GOT3 (cell line): ENCODE measurements at places on chromosomes 7 and 10.

DNA sequence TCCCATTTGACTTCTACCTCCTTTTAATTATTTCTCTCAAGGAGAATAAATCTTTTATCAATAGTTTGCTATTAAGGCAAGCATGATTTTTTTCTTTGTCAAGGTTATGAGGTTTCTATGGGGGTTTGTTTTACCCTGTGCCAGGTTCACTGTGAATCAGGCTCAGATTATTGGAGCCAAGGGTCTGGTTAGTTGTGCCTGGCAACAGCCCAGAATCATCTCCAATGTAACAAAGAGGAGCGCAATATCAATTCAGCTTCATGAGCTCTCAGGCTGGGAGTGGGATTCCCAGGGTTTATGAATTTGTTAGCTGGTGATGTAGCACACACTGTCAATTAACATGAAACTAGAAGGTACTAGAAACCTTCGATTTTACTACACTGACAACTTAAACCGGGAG is 73.2 kb downstream of the AASS start:
- no peak for DNase-seq

- no peak for DNase-seq
Measured at GRCh38 chr7:105678811-105679495, 97.7 kb upstream of the EFCAB10 start.

DNA sequence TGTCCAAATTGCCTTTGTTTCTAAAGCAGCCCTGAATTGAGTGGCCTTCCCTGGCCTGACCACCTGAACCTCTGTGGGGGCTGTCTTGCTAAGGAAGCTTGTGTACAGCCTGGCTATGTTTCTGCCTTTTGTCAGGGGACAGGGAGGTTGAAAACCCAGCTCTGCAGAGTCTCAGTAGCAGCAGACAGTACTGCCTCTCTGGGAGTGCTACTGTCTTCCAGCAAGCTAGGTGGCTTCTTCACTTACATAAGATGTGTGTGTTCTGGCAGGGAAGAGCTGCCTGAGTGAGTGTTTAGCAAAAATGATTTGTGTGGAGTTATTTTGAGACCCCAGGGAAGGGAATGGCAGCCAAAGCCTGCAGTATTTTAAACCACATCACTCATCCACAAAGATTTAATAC is 57.4 kb downstream of the LRRC4 start:
- DNase-seq: no peak

DNA sequence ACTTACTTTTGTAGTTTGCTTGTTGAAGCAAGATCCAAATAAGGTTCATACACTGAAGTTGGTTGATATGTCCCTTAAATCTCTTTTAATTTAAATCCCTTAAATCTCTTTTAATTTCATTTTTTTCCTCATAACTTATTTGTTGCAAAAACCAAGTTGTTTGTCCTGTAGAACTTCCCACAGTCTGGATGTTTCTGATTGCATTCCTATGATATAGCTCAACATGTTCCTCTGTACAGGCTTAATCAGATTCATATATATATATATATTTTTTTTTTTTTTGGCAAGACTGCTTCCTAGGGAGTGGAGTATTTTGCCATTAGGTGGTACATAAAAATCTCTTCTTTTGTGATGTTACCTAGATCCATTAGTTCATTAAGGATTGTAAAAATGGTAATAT is 174.9 kb upstream of the MKLN1 start:
- DNase-seq: no peak

DNA sequence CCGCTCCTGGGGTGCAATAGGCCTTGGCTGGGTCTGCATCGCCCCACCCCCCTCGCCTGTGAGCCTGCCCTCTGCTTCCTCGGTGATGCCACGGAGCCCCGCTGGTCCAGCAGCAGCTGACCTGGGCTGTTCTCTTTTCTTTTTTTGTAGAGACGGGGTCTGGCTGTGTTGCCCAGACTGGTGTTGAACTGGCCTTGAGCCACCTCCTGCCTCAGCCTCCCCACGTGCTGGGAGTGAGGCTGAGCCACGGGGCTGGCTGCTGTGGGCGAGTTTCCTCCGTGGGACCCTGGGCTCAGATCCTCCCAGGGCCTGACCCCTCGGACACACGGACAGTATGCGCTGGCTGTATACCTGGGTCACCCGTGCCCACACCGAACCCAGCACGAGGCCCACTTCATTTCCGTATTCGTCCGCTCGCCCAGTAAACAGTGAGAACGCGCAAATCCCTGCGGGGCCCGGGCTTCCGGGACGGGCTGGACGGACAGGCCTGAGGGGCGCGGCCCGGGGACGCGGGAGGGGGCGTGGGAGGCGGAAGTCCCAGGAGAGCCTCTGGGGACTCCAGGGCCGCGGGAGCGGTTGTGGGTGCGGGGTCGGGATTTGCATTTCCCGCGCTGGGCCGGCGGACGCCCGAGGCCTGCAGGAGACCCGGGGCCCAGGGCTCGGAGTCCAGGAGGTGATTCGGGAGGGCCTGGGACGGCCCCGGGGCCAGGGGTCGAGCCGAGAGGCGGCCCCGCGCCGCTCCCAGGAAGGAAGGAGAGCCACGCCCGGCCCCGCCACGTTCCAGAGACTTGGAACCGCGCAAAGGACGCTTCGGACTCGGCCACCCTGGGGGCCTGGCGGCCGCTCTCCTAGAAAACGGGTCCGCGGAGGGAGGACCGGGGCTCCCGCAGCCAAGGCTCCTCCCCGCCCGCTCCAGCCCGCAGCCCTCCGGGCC is 57.7 kb upstream of the DNAJB6 start:
- no peak for DNase-seq

DNA sequence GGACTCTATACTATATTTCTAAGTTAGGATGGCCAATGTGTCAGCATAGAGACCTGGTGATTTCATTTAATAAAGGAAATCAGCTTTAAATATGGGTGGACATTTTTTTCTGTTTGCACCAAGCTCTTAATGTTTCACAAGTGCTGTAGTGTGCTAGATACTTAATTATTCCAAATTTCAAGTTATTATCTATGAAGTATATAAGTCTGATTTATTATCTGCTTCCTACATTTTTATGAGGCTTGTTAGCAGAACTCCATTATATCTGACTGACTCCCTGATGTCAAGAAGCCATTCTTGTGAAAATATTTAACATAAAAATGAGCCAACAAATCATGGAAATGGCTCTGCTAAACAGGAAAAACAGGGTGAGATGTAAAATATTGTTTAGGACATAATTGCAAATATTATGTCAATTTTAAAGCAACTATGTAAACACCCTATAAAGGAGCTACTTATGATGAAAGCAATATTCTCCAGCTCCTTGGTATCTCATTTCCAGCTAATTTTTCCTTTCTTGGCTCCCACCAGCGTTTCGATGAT is 1415.2 kb downstream of the GATA3 start:
- DNase-seq: no peak

GRCh38 chr7:131203291-131203976 is 124.2 kb upstream of the MKLN1 start:
- no peak for DNase-seq
